ENCODE measurements at places on chromosomes 2 and 18. TPM values are rescaled to one million over a fixed set of nuclear protein-coding genes. Genes with fewer than 3 reads are reported as not detected.

The CAPN13 gene
- total RNA-seq, result 0.36 TPM

The CRYBA2 gene
- 0.31 TPM for total RNA-seq

The IL1RN gene
- 0.69 TPM for total RNA-seq

The STEAP3 gene
- total RNA-seq, result 3.7 TPM

The RSAD2 gene
- 19.6 TPM for total RNA-seq
